Foreskin melanocyte (primary cell): ENCODE measurements at places on chromosomes 6 and 20.

DNA sequence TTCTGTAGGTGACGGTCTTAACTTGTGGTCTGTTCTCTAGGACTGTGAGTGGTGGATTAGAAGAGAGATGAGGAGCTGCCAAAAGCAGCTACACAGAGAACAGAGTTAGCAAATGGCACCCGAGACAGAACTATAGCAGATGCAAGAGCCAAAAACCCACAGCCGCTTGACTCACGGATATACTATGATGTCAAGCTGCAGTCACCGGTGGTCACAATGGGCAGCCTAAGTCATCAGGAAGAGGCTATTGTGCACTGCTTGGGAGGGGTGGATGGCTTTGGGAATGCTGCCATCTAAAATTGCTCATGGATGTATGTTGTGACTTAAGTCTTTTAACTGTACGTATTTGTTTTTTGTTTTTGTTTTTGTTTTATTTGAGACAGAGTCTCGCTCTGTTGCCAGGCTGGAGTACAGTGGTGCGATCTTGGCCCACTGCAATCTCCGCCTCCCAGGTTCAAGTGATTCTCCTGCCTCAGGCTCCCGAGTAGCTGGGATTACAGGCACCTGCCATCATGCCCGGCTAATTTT, at the start of gene GTSF1L:
Gene GTSF1L, minus strand, starts transcription at position 192 of the 528 bp plus-strand sequence. CDS start 308 bp downstream, outside the sequence.
- DNase-seq: no peak

- no peak for DNase-seq
These were observed 293.7 kb upstream of the TCF21 start for GRCh38 chr6:133595111-133595761.

GRCh38 chr20:19588241-19588640, 169.8 kb upstream of the RIN2 start:
- no peak for DNase-seq

DNA sequence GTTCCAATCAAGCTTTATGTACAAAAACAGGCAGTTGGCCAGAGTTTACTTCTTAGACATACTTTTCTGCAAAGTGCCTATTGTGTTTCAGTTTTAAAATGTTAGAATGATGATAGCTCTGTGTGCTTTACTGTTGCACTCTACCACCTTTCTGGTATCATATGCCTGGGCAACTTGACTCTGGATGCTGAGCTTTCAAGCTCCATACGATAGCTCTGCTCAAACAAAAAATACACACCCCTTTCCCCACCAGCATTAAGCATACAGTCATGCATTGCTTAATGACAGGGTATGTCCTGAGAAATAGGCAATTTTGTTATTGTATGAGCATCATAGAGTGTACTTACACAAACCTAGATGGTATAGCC, 123.1 kb downstream of the RCAN2 start:
- DNase-seq: no peak

DNA sequence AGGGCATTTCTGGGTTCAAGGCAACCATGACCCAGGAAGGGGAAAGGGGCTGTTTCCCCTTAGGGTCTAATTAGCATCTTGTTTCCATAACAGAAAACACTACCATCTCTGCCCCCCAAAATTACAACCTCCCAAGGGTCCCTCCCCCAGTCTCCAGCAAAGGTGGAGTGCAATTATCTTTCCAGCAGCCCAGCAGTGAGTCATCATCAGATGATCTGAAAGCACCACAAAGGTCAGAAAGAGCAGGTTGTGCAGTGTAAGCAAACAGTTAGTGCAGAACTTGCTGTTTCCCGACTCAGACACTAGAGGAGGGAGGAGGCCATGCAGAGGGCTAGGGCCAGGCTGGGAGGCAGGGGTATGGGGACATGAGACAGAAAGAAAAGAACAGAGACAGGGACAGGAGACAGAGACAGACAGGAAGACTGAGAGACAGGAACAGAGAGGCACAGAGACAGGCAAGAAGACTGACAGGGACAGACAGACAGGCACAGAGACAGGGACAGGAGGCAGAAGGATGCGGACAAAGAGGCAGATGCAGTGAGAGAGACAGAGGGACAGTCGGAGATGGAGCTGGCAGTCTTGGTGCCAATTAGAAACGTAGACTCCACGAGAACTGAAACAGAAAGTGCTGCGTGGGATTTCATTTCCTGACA, 62.5 kb downstream of the PYGB start:
- DNase-seq: peak; percentile 87

GRCh38 chr6:152233547-152234320, 403.4 kb downstream of the SYNE1 start:
- no peak for DNase-seq

- no peak for DNase-seq
These were observed 130.1 kb upstream of the ASCC3 start for GRCh38 chr6:101011186-101011585.

DNA sequence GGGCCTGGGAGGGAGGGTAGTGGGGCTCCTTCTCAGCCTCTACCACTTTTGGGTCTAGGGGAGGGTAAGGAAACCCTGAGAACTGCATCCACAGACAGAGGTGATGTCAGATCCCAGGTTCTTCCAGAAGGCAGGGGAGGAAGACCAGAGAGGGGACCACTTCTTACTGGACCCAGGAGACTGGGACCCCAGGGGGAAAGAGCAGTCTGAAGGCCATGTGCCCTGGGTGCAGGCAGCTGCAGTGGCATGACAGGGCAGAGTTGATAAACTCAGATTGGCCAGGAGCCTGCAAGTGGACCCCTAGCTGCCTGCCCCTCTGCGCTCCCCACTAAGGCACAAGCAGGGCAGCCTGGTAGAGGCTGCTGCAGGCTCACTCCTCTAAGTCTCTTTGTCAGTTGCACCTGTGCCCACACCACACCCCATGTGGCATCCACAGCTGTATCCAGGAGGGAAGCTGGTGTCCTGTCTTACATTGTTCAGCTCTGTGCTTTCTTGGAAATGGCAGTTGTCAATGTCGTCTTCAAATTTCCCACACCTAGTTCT, 2.7 kb downstream of the CST9L start:
- no peak for DNase-seq

GRCh38 chr20:37242503-37242902, 19.1 kb downstream of the GHRH start:
- no peak for DNase-seq

- no peak for DNase-seq
These were observed 38.1 kb downstream of the B4GALT5 start for GRCh38 chr20:49675368-49676151.

DNA sequence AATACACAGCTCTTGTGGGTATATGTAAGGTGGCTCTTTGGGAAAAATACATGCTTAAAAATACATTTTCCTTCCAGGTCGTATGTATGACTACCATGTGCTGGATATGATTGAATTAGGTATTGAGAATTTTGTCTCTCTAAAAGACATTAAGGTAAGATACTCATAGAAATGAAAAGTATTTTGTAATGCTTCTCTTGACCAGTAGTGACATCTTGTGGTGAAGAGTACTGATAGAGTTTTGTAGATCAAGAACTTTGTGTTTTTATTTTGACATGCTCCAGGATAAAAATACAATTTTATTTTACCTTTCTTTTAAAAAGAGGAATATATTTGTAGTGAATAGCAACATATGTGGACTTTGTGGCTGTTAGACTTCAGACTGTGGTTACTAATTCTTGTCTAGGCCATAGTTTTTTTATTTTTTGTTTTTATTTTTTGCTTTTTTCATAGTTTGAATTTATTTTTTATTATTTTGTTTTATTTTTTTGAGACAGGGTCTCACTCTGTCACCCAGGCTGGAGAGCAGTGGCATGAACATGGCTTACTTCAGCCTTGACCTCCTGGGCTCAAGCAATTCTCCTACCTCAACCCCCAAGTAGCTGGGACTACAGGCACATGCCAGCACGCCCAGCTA, 17.9 kb downstream of the RPF2 start:
- DNase-seq: no peak

GRCh38 chr6:80793411-80793810, 686.9 kb downstream of the BCKDHB start:
- DNase-seq: peak; percentile 70

DNA sequence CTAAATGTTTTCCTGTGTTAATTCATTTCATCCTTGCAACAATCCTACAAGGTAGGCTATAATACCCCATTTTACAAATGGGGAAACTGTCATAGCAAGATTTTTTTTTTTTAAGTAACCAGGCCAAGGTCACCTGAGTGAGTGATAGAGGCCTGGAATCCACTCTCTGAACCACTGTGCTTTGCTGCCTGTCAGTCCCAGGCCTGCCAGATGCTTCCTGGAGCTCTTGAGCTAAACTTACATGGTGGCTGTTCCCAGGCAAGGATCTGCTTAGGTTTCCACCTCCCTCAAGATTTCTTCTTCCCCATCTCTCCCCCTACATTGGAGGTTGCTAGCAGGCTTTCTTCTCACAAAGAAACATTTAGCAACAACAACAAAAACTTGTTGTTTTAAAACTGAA, 32.7 kb upstream of the RNF8 start:
- no peak for DNase-seq

DNA sequence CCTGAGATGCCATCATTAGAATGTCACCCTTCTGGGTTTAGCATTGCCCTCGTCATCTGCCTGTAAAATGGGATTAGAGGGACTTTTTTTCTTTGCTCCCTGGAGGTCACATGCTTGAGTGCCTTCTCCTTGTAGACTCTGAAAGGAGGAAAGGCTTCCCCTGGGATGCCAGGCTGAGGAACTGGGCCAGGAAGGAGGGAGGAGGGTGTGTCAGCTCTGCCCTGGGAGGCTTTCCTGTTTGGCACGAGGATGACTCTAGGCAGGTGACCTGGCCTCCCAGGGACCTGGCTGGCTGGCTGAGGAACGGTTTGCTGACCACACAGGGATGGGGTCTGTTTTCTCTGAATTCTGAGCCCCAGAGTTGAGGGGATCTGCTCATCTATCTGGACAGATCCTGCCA, 137.9 kb upstream of the RNF24 start:
- no peak for DNase-seq

GRCh38 chr6:85403331-85404015, 46.4 kb upstream of the NT5E start:
- peak; percentile 78 for DNase-seq
